ENCODE measurements at places on chromosomes 1 and 21.

GRCh38 chr1:228978484-228979324, 243.4 kb downstream of the RHOU start:
- no peak for DNase-seq

GRCh38 chr1:109397581-109398342, at the start of gene SORT1:
TSS of gene SORT1 (minus strand) at chr1:109397918. CDS start at chr1:109397892, 26 bp downstream.
- DNase-seq: peak; percentile 73

GRCh38 chr1:239914751-239915231, 176.9 kb upstream of the FMN2 start:
- DNase-seq: peak; percentile 42

DNA sequence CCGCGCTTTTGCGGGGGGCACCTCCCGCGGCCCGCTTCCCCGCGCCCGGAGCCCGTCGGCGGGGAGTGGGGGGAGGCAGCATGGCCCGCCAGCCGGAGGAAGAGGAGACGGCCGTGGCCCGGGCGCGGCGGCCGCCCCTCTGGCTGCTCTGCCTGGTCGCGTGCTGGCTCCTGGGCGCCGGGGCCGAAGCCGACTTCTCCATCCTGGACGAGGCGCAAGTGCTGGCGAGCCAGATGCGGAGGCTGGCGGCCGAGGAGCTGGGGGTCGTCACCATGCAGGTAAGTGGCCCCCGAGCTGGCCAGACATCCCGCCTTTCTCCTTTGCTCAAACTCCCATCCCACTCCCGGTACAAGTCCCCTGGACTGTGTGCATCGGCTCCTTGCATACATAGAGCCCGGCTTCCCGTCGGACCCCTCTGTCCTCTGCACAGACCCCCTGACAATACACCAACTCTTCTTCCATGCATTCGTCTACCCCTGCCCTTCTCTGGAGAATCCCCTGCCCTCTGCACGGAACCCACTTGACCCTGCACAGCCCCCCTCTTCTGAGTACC, 812 bp downstream of the CACHD1 start:
- no peak for DNase-seq

DNA sequence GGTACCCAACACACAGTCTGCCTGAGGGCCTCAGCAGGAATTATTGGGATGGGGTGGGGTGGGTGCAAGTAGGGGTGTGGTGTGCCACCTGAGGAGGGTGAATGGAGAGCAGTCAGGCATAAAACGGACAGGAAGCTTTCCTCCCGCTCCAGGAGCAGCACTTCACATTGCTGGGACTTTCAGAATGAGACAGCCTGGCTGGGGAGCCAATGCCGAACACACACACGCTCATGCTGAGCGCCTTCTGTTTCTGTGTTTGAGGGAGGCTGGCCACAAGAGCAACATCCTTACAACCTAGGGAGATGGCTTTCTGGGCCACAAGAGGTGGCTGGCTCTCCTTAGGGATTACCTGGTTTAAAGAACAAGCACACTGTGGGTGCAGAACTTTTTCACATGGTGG, 98.0 kb downstream of the LAMC2 start:
- DNase-seq: no peak

- no peak for DNase-seq
Measured at GRCh38 chr1:74486036-74486435, 26.4 kb downstream of the LRRC53 start.

GRCh38 chr1:88976235-88976634, 16.2 kb downstream of the KYAT3 start:
- DNase-seq: no peak

GRCh38 chr1:78682496-78682895, 32.9 kb downstream of the IFI44 start:
- no peak for DNase-seq

All from T1000 (cell line).